Stimulated activated CD4-positive, alpha-beta T cell treated with anti-CD3 and anti-CD28 coated beads, Interleukin-4, amount 100 ng/mL, for 1 hour (primary cell): ENCODE measurements at places on chromosomes 11 and 22.

GRCh38 chr22:20511578-20512229 is 4.3 kb downstream of the MED15 start:
- DNase-seq = no peak

DNA sequence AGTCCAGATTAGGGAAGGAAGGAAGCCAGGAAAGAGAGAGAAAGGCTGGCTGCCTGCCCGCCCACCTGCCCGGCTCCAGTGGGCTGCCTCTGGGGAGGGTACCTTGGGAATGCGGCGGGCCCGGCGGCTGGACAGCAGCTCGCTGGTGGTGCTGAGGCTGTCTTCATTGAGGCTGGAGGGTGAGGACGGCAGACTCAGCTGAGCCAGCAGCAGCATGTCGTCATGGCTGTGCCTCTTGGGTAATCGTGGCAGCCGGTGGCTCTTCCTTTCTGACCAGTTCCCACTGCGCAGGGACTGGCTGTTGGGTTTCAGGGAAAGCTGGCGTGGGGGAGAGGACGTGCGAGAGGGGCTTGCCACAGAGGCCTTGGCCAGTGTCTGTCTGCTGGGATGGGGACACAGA is 32.9 kb downstream of the RPL27A start:
- DNase-seq = no peak

DNA sequence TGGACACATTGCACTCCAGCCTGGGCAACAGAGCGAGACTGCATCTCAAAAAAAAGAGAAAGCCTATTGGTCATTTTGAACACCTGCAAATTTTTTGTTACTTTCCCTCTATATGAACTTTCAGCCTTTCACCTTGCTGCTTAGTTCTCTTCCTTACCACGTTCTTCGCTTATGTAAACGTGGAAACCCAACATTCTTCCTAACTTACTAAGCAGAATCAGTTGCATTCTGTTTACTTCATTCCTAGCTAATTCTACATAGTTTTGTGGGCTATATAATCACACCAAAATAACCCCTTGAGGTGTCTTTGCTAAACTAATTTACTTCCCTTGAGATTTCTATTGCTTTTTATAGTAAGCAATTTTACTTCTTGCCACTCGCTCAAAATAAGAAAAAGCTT is 23.2 kb downstream of the MS4A4A start:
- DNase-seq = no peak

- no peak for DNase-seq
These were observed 39.4 kb downstream of the SWAP70 start for GRCh38 chr11:9703280-9703679.

- no peak for DNase-seq
These were observed 17.2 kb downstream of the CREB3L1 start for GRCh38 chr11:46294365-46295309.

DNA sequence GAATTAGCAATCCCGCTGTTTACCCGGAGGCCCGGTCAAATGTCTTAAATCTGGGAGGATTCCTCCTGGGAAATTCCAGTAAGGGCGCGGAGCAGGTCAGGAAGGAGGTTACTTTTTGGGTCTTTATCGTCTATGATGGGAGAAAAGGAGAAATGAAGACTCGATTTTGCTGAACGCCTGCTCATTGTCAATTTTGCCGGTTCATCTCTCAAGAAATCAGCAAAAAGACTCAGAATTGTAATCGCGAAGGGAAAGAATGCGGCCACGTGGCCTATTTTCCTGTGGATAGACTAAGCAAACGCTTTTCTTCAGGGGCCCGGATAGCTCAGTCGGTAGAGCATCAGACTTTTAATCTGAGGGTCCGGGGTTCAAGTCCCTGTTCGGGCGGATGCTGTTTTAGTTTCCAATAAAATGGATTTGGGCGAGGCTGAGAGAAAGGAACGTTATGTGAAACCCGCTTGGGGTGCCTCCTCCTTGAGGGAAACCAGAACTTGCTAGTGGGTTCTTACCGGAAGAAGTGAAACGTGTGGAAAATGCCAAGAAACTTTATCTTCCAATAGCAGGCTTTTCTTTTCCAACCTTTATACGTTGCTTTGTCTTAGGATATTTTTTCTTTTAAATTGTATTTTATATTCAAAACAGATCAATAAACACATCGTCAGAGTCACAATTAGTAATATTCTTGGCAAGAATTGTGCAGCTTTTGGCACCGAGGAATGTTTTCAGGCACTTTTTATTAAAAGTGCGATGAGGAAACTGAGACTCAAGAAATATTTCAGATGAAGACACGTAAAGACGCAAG is 45.0 kb downstream of the OR4D9 start:
- DNase-seq = peak; percentile 70

GRCh38 chr11:1943977-1944376 is 3.2 kb upstream of the MRPL23 start:
- no peak for DNase-seq

DNA sequence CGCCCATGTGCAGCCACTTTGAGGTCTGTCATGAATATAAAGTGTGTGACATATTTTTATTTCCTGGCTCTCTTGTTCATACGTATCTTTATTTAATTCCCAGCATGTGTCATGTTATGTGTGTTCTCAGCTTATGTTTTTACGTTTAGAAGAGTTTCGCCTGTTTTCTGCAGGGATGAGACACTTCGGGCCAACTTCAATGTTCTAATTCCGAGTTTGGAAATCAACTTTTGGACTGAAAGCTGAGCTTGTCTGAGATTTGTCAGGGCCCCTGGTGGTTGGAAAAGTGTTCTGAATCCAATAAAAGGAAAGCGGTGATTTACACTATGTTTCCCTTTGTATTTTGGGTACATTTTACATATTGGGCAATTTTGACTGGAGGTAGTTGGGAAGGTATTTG is 810.7 kb downstream of the TBC1D22A start:
- no peak for DNase-seq

- peak; percentile 39 for DNase-seq
These were observed at the start of gene PHF21B for GRCh38 chr22:45009606-45010531. PHF21B (minus strand) TSS chr22:45010005; CDS start chr22:45009549, 456 bp downstream.

DNA sequence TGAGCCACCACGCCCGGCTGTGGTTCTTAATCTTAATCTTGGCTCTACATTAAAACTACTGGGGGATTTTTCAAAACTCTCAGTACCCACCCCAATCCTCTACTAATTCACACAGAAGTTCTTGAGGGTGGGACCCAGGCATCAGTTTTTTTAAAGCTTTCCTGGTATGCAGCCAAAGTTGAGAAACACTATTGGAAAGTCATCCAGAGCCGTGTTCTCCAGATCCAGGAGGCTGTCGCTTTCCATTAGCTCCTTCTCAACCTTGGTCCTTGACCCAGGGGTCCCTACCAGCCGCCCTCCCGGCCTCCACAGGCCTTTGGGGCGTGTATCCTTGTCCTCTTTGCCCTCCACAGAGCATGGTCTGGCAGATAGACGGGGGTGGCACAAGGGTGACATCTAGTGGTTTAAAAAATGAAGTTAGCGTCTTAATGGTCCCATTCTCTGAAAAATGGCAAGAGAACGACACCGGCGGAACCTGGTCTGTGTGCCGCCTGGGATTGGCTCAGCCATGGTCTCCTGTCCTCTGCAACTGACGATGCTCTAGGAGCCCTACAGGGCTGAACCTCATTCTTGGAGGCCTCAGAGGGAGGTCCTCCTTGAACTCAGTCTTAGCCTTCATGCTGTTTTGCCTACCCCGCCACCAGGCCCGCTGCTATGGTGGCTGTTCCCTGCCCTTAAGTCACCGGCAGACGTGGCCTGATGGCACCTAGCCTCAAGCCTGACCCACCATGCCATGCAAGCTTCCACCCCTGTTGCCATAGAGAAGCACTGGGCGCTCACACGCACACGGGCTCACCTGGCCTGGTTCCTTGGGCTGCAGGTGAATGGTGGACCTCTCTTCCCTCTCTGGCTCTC is 152.0 kb upstream of the SYN3 start:
- DNase-seq = peak; percentile 1

DNA sequence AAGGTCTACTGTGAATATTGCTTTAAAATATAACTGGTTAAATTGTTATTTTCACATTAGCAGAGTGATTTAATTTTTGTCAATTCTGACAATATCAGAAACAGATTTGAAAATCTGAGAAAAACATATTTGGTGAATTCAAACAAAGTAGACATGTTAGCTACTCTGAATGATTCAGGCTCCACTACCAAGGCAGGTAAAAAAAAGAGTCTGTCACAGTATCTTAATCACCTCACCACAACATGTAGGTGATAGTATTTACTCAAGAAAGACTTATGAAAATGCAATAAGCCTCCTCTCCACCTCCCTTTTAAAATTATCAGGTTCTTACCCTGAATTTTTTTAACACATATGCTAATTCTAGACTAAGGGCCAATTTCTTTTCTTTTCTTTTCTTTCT is 42.6 kb downstream of the DDI1 start:
- DNase-seq = no peak

GRCh38 chr11:8784954-8785353 is 102.4 kb downstream of the RPL27A start:
- no peak for DNase-seq

DNA sequence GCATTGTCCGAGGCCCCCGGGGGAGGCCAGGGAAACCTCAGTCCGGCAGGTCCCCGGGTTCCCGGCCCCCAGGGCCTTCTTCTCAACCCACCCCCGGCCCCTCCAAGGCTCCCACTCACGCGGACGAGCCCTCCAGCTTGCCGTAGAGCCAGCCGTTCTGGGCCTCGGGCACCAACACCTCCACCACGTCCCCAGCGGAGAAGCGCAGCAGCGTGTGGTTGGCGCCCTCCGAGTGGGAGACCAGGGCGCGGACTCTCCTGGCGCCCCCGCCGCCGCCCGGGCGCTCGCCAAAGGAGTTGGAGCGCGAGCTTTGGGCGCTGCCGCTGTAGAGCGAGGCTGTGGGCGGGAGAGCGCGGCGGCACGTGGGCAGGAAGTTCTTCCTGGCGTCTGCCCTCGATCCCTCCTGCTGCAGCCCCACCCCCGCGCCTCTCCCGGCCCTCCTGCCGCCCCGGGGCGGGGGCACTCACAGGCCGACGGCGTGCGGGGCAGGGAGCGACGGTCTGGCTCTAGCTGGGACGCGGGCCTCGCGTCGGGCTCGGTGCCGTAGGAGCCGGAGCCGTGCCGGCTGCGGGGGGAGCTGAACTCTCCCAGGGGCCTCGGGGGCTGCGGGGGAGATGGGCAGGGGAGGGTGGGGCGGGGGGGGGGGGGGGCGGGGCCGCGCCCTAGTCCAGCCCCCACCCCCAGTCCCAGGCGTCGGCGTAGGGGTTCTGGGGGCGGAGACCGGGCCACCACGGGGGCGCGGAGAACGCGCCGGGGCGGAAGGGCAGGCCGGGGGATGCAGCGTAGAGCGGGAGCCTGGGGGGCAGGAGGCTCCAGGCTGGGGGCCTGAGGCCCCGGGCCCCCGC is 4.9 kb upstream of the SLC16A8 start:
- DNase-seq = no peak

DNA sequence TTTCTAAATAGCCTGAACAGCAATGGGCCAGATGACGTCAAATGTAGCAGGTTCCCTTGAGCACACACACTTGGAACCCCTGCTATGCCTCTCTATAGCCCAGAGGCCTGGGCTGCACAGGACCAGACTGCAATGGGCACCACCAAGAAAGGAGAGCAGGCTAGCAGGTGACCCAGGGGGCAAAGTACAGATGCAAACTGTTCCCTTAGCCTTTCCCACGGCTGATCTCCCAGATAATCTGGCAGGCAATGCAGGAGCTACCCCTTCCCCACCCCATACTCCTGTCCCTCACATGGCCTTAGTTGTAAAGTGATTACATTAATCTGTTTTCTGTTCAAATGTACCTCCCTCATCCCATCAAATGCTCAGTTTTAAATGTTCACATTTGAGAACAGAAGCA is 41.3 kb downstream of the SMCO4 start:
- no peak for DNase-seq

DNA sequence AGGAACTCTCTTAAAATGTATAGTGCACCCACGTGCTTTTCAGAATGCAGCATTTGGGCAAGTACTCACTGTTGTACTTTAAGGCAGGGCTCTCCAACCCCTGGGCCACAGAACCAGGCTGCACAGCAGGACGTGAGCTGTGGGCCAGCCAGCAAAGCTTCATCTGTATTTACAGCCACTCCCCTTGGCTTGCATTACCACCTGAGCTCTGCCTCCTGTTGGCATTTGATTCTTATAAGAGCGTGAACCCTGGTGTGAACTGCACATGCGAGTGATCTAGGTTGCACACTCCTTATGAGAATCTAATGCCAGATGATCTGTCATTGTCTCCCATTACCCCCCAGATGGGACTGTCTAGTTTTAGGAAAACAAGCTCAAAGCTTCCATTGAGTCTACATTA is 3.0 kb downstream of the C11orf58 start:
- no peak for DNase-seq

DNA sequence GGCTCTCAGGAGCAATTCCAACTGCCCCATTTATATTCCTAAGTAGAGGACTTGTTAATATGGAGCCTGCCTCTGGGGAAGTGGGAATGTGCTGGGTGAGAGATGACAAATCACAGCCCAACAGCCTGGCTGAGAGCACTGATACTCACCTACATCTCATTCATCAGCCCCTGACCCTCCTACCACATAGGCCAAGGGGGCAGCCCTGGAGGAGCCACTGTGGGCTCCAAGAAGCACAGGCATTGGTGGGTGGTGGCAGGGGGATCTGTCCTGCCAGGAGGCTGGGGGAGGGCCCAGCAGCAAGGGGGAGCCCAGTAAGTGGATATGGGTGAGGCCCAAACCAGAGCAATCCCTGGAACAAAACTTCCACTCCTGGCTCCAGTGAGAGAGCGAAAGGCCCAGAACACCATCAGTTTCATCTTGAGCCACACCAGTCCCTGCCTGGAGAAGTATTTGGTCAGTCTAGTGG is 79.7 kb downstream of the BUD13 start:
- no peak for DNase-seq

GRCh38 chr11:9001736-9002135 is 2.1 kb downstream of the NRIP3 start:
- DNase-seq = peak; percentile 31

DNA sequence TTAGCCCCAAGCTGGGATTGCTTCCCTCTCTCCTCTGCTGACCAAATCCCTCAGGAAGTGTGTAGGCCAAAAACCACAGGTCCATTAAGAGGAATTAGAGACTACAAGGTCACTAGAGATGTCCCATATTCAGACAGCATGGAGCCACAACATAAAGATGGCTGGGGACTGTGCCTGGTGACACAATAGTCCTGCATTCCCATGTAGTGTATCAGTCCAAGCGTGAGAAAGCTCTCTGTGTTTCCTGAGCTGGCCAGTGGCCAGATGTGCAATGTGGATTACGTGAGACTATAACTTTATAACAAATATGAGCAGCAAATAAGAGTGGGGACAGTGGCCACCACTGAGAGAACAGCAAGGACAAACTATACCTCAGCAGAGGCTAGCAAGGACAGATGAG is 7.6 kb upstream of the MS4A10 start:
- no peak for DNase-seq

DNA sequence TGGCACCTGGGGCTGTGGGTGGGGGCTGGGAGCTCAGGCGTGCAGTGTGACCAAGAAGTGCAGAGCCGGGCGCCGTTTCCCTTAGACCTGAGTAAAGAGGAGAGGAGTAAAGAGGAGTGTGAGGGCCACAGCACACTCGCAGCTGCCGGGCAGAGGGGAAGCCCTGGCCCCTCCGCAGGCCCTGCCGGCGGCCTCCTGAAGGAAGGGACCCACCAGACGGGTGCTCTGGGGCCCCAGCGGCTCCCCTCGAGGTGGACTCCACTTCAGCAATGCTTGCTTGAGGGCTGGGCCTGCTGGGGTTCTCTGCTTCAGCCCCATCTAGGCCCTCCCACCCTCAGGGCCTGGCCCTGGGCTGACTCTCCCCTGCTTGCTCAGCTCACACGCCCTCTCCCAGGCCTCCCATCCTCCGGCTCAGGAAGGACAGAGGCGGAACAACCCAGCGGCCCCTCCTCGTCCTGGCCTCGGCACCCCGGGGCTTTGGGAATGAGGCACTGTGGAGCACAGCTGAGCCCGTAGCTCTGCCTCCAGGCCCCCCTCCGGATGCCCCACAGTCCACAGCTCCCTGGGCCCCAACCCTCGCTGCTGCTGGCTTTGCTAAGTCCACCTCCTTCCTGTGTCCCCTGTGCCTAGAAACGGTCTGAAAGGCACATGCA is 1198.7 kb downstream of the BRD1 start:
- no peak for DNase-seq
